ENCODE measurements at places on chromosomes 5 and 9. TPM values are rescaled to one million over a fixed set of nuclear protein-coding genes. Genes with fewer than 3 reads are reported as not detected.

GFI1B gene
- not detected for total RNA-seq

KIF4B gene
- total RNA-seq = not detected

ADAMTS12 gene
- total RNA-seq = 7.8 TPM

QRFP gene
- total RNA-seq = not detected

CBY3 gene
- total RNA-seq = not detected

SURF1 gene
- 42.9 TPM for total RNA-seq

OGN gene
- total RNA-seq = not detected

GARIN3 gene
- not detected for total RNA-seq

GRCh38 chr9:79574136-79574535 is 2.4 kb downstream of the TLE4 start:
- no peak for DNase-seq

- DNase-seq = no peak
Observed at GRCh38 chr5:115257981-115258380, 4.7 kb downstream of the PGGT1B start.

DNA sequence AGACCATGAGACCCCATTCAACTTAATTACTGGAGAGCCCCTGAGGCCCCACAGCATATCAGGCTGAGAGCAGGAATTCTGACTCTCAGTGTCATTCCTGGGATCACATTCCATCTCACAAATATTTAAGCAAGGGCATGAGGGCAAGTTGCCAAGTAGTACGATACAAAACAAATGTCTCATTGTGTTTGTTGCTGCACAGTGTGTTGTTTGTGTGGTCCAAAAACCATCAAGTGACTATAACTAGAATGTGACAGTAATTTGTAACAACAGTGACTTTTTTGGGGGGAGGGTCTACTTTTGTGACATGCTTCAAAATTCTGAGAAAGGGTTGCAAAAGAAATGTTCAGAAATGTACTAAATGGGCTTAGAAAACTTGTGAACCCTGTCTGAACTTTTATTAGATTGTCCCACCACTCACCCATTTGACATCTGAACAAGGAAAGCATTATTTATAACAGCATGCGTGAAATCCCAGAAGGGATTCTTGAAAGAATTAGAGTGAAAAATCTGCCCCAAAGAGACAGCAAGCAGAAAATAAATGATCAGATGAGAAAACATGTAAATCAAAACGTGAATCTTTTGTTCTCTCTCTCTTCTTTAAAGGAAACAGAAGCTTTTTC is 347.0 kb downstream of the NTRK2 start:
- no peak for DNase-seq

DNA sequence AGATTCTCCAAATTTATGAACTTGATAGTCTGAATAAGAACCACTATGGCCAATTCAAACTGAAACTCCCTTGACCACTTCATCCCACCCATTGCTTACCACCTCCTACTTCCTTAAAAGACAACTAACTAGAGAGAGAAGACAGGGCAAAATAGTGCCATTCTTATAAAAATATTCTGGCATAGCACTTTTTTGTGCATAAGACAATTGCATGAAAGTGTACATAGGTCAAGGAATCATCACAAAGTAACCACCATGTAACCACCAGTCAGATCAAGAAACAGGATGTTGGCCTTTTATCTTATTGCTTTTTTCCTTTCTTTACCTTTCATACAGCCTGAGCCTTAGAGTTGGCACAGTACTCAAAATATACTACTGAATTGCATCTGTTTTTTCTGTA is 8.1 kb upstream of the ARSB start:
- no peak for DNase-seq

- DNase-seq = no peak
Observed at GRCh38 chr9:18985464-18985951, 47.5 kb downstream of the SAXO1 start.

GRCh38 chr5:31335456-31335855 is 142.0 kb downstream of the CDH6 start:
- no peak for DNase-seq

- no peak for DNase-seq
Observed at GRCh38 chr5:102958481-102959011, 161.4 kb downstream of the GIN1 start.

GRCh38 chr5:116944183-116944582 is 369.6 kb upstream of the SEMA6A start:
- DNase-seq = no peak

DNA sequence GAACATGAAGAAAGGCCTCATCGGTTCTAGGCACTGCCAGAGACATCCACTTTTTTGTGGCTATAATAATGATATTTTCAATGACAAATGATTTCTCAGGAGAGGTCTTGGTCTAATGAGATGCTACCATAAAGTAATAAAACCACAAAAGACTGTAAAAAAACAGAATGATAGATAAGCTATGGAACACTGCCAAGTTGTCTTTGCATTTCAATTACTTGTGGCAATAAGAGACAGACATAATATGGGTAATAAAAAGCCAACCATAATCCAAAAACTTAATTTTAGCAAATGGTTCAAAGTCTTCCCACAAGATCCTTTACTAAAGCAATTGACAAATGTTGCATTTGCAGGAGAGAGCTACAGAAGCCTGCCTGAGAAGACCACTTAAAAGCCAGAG is 292.5 kb downstream of the ATPSCKMT start:
- DNase-seq = no peak

DNA sequence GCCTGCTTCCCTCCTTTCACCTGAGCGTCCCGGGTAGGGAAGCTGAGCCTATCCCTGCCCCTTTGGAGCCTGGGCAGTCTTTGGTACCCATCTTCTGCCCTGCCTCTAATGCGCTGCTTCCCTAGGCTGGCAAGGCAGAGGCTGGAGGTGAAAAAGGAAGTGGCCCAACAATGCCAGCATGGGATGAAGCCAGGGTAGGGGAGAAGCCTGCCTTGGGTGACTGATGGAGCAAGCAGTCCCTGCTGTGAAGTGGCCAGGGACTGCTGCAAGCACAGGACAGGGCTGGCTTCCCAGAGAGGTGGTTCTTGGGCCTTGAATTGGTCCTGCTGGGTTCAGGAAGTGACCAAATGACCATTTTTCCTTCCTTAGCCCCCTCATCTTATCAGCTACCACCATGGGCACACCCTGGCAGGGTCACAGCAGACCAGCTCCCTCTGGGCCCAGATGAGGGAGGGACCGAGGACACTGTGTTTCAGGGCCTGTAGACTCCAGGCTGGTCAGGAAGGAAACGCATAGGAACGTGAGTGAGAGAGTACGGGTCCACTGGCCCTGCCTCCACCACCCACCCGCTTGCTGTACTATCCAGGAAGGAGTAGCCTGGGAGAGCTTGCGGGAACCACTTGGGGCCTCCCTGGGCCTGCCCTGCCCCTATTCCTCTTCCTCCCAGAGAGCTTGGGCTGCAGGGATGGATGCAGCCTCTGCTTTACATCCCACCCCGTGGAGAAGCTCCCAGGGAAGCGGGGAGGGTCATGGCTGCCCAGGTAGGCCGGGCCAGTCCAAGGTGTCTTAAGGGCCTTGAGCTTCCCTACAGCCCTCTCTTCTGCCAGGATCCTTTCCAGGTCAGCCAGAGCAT is 102.6 kb downstream of the DAB2IP start:
- DNase-seq = no peak

GRCh38 chr5:90876366-90876765 is 317.8 kb downstream of the ADGRV1 start:
- no peak for DNase-seq

DNA sequence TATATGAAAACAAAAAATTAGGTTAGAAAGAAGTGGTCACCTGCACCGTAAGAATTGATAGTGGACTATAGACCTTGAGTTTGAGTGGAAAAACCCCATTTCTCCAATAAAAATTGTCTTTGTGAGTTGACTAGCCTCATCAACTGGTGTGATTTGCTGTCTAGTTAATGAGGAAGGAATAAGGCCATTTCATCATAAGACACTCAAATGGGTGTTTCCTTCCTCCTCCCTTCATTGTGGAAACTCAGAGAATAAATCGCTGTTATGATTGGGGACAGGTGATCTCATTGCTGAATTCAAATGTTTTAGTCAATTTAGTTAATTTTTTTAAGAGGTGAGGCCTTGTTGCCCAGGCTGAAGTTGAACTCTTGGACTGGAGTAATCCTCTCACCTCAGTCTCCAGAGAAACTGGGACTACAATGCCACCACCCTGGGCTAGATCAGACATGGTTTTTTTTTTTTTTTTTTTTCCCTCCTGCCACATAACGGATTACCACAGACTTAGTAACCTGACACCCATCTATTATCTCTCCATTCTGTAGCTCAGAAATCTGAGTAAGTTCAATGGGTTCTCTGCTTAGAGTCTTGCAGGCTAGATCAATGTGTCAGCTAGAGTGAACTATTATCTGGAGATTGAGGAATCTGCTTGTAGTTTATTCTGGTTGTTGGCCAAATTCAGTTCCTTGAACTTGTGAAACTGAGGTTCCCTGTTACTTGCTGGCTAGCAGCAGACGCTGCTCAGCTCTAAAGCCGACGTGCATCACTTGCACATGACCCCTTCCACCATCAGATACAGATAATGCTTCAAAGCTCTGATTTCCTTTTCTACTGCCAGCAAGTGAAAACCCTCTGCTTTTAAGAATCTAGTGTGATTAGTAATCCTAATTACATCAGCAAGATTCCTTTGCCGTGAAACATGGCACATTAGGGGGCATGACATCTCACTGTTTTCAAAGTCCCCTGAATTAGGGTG is 663.8 kb upstream of the CDH9 start:
- no peak for DNase-seq

- DNase-seq = no peak
Observed at GRCh38 chr9:101814064-101814463, 75.6 kb upstream of the GRIN3A start.

DNA sequence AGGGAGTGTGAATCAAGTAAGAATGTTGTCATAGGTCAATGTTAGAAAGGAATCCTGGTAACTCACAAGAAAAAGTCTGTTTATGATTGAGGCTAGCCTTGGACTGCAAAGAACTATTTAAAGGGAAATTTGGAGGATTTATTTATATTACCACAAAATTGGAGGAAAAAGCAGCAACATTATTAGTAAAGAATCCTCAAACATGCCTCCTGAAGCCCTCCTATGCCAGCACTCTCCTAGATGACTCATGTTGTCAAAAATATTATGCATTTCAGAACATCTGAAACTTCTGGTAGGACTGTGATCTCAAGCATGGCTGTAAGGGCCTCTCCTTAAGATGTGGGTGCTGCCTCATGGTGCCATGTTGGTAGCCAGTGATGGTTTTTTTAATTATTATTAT is 628.5 kb downstream of the CHSY3 start:
- DNase-seq = no peak

- DNase-seq = no peak
Observed at GRCh38 chr5:124477062-124477461, 269.4 kb downstream of the ZNF608 start.

DNA sequence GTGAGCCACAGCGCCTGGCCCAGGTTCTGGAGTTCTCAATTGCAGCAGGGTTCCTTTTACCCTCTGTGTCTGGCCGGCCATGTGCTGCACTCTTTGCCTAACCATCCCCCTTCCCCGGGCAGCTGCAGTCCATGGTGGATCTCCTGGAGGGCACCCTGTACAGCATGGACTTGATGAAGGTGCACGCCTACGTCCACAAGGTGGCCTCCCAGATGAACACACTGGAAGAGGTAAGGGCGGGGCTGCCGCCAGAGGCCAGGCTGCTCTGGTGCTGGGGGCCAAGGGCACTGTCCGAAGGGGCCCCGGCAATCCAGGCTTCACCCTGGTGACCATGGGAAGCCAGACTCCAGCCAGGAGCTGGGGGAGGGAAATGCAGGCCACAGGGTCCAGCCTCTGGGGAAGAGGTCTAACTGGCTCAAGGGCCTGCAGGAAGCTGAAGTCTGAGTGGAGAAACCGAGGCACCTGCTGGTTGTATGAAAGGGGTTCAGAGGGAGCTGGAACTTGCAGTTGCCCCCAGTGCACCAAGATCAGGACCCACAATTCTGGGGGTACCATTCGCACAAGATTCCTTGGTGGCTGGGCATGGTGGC is 18.1 kb downstream of the OLFML2A start:
- DNase-seq = no peak

DNA sequence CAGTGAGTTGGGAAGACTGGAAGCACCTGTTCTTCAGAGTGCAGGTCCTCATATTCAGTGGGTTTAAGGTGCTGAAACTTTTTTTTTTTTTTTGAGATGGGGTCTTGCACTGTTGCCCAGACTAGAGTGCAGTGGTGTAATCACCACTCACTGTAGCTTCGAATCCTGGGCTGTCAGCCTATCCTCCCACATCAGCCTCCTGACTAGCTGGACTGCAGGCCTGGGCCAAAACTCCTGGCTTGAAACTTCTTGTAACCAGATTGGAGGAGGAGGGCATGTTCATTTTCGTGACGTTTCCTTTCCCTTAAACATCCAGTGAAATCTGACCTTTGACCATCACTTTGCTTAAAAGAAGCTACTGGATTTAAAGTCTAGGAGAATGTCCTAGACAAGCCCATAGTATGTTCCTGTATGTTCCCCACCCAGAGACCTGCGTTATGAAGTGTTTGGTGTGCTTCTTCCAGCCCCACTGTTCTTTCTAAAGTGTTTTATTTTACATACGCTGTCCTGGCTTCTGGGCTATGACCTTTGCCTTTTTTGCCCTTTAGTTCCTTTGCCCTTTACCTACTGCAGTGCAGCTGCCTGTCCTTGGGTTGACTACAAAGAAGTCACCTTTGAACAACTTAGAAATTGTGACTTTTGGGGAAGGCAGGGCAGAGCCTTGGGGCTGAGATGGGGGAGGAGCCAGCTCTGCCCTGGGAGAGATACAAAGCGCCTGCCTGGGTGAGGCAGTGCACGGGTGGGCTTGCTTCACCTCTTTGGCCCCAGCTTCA is 18.4 kb downstream of the TENT4A start:
- no peak for DNase-seq

DNA sequence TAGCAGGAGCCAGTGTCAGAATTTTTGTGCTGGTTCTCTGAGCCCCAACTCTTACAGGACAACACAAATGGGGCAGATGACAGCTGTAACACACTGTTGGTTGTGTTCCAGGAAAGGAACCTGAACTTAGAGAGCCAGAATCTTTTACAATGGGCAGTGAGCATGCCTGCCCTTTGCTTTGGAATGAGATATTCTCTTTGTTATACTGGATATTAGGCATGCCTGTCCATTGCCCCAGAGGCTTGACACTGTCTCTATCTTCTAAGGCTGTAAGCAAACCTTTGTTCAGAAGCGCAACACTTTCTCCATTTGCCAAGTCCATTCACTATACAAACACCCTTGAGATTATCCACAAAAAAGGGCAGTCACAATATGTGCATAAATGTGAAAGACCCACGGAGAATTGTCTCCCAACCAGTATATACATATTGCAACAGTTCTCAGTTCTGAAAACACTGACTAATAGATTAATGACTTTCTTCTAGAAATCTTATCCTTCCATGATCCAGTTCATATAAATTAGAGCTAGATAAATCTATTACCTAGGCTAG is 26.3 kb upstream of the CEP120 start:
- no peak for DNase-seq

GRCh38 chr9:95870906-95871305 is 4.6 kb upstream of the ERCC6L2 start:
- DNase-seq = no peak
